ENCODE measurements at places on chromosomes 6 and 20.

DNA sequence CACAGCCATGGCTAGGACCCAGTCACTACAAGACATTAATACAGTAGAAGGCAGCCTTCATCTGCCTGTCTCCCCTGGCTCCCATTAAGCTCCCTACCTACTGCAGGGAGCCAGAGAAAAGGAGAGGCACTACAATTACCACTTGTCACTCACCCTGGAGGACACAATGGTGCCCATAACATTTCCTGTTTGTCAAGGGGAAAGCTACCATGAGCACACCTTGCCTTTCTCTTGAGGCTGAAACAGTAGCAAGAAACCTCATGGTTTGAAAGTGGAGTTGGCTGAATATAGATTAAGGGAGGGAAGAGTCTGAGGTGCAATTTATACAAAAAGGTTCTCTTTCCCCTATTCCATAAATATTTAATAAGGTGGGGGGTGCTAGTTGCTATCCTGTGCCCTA, 27.9 kb downstream of the STK38 start:
- DNase-seq, result no peak

- no peak for DNase-seq
These were observed 212.4 kb upstream of the NT5E start for GRCh38 chr6:85237478-85237877.

- DNase-seq, result no peak
These were observed 98.8 kb downstream of the SASH1 start for GRCh38 chr6:148441454-148441911.

DNA sequence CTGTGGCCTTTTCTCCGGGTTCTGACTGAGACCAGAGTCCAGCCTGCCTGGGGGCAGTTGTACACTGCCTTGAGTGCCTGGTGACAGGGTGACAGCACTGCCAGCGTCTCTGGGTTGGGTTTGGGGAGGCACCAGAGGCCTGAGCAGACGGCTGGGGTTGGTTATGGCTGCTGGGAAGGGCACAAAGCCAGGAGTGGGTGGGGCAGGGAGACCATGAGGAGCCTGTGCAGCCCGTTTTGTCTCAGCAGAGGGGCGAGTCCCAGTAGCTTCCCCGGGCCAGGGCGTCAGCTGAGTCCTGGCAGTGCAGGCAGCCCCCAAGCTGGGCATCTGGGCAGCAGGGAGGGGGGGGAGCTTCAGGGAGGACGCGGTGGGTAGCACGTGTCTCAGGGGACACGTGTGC, 15.3 kb upstream of the SULF2 start:
- DNase-seq, result no peak

- DNase-seq, result no peak
These were observed 183.7 kb downstream of the SYNE1 start for GRCh38 chr6:152453421-152453820.

- no peak for DNase-seq
These were observed 86.5 kb downstream of the LYRM4 start for GRCh38 chr6:5174244-5174643.

DNA sequence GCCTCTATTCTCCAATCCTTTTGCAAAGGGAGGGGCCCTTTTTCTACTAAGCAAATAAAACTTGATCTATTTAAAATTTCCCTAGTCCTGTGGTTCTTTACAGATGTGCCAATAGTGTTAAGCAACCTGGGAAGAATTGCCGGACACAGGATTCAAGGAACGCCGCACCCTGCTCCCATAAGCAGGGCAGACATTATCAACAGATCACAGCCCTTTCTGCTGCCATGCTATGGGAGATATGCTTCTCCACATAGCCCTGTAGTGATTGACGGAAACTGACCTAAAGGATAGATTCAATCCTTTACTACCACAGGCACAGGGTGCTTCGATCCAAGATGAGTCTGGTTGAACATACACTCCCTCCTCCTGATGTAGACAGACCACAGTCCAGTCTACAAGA, 118.4 kb upstream of the TRAF3IP2 start:
- no peak for DNase-seq

DNA sequence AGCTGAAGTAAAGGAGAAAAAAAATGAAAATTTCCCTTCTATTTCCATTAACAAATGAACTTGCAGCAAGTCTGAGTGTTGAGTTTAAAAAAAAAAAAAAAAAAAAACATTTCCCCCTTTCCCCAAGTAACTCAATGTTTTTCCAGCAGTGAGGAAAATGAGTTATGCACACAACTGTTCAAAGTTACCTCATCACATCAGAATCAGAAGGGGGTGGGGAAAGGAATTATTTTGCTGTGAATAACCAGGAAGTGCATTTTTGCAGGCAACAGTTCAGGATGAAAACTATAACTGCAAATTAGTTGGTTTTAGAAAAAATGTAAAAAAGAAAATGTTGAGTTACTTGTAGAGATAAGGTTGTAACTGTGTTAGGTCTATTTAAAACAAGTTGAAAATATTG, 568.9 kb upstream of the CITED2 start:
- no peak for DNase-seq

Data from nephron progenitor cell (in vitro differentiated cells).